ENCODE measurements at places on chromosomes 3 and 15. TPM values are rescaled to one million over a fixed set of nuclear protein-coding genes. Genes with fewer than 3 reads are reported as not detected.

Gene TMEM115
- polyA plus RNA-seq, result 32.5 TPM

Gene EIF4G1
- polyA plus RNA-seq, result 203 TPM

Gene NANOGP8
- 0.09 TPM for polyA plus RNA-seq

Gene HIGD2B
- not detected for polyA plus RNA-seq

Gene LSG1
- 12.1 TPM for polyA plus RNA-seq

Gene CATSPER2
- 2.5 TPM for polyA plus RNA-seq

Gene CPNE9
- polyA plus RNA-seq, result 0.07 TPM

Gene PRICKLE2
- 2.3 TPM for polyA plus RNA-seq

Gene SLC22A13
- polyA plus RNA-seq, result 0.09 TPM

Gene DGKG
- polyA plus RNA-seq, result 4.5 TPM

Gene TCTA
- polyA plus RNA-seq, result 19.4 TPM

- DNase-seq, result no peak
Observed at GRCh38 chr15:43187544-43188155, 2.4 kb downstream of the CCNDBP1 start.

- DNase-seq, result no peak
Observed at GRCh38 chr3:43063114-43063513, 42.8 kb downstream of the POMGNT2 start.

GRCh38 chr15:94047566-94047965 lies 183.8 kb upstream of the MCTP2 start:
- DNase-seq, result no peak

- no peak for DNase-seq
Observed at GRCh38 chr3:45978006-45978761, 17.4 kb downstream of the FYCO1 start.

DNA sequence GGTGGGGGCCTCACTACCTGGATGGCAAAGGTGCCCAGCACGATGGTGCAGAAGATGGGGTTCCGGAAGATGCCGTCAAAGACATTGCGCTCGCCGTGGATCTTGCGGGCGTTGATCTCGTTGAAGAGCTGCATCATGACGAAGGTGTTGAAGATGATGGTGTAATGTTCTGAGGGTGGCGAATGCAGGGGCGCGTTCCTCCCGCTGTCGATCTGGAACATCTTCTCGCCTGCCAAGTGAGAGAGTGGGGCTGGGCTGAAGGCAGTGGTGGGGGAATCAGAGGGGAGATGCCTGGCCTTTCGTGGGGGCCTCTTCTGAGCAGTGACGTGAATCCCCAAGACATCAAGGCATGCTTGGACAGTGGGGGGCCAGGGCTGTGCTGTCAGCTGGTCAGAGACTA lies 19.6 kb upstream of the SEC13 start:
- DNase-seq, result no peak

GRCh38 chr3:40876009-40876408 lies 323.3 kb upstream of the CTNNB1 start:
- no peak for DNase-seq

DNA sequence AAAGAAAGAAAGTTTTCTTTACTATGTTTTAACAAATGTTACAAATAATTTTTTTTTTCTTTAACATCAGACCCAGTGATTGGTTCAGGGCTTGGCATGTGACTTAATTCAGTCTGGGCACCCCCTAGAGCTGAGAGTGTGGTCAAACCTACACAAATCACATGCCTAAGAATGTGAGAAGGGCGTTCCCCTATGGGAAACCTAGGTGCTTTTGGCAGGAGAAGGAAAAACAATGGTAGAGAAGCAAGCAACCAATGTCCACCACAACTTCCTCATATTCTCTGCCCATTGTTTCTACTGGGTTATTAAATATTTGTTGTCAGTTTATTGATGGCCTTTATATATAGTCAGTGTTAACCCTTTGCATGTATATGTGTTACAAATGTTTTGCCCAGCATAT lies 21.4 kb upstream of the PIAS1 start:
- DNase-seq, result no peak

GRCh38 chr3:123899300-123899865 lies 15.3 kb upstream of the MYLK start:
- no peak for DNase-seq

- DNase-seq, result no peak
Observed at GRCh38 chr3:4568841-4569240, 75.7 kb downstream of the ITPR1 start.

DNA sequence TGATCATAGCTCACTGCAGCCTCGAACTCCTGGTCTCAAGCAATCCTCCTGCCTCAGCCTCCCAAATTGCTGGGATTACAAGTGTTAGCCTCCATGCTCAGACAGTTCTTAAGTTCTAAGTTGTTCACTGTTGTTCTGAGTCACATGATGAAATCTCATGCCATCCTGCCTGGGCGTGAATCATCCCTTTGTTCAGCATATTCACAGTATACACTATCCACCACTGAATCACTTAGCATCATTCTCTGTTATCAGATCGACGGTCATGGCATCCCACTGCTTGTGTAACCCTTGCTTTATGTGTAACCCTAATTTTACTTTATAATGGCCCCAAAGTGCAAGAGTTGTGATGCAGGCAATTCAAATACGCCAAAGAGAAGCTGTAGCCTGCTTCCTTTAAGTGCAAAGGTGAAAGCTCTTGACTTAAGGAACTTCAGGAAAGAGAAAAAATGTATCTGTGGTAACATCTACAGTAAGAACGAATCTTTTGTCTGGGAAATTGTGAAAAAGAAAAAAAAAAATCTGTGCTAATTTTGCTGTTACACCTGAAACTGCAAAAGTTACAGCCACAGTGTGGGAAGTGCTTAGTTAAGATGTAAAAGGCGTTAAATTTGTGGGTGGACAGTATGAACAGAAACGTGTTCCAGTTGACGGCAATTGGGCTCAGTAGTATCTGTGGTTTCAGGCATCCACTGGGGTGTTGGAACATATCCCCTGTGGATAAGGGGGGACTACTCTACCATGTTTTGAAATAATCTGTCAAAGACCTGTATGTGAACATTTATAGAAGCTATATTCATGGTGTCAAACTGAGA lies 80.6 kb downstream of the PCOLCE2 start:
- DNase-seq, result no peak

All from right cardiac atrium (tissue), 5 donors.